Uterus (tissue), 4 donors: ENCODE measurements at places on chromosomes 6 and 20. TPM values are rescaled to one million over a fixed set of nuclear protein-coding genes. Genes with fewer than 3 reads are reported as not detected.

DNA sequence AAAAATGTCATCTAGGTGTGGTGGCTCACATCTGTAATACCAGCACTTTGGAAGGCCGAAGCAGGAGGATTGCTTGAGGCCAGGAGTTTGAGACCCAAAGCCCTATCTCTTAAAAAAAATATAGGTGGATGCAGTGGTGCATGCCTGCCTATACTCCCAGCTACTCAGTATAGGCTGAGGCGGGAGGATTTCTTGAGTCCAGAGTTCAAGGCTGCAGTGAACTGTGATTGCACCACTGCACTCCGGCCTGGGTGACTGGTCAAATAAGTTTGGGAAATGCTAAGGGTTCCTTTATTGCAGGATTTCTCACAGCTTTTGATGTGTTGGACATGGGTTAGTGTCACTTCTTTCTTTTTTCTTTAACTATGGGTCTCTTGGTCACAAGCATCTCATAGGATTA, 261.3 kb downstream of the PLCB1 start:
- no peak overlapping the region for H3K27ac ChIP-seq
- no peaks in the 10 kb centered on the region for H3K4me1 ChIP-seq

- no peak overlapping the region for H3K4me3 ChIP-seq
- no peaks in the 10 kb centered on the region for H3K27me3 ChIP-seq
- no peaks in the 10 kb centered on the region for H3K4me1 ChIP-seq
- no peaks in the 10 kb centered on the region for H3K36me3 ChIP-seq
- no peak overlapping the region for H3K27ac ChIP-seq
- no peak for DNase-seq
These were observed 189.2 kb downstream of the TBC1D7 start for GRCh38 chr6:13139119-13139518.

GRCh38 chr20:11332381-11332780, 585.3 kb upstream of the BTBD3 start:
- no peaks in the 10 kb centered on the region for H3K36me3 ChIP-seq
- H3K27me3 ChIP-seq: no peaks in the 10 kb centered on the region
- no peaks in the 10 kb centered on the region for H3K4me1 ChIP-seq
- no peak overlapping the region for H3K4me3 ChIP-seq

- no peaks in the 10 kb centered on the region for H3K4me1 ChIP-seq
- no peak overlapping the region for H3K27ac ChIP-seq
- no peaks in the 10 kb centered on the region for H3K36me3 ChIP-seq
- no peaks in the 10 kb centered on the region for H3K27me3 ChIP-seq
These were observed 282.9 kb downstream of the KIF16B start for GRCh38 chr20:16290358-16290757.

Gene ULBP1
- total RNA-seq: not detected

GRCh38 chr20:34300809-34301586, 2.2 kb downstream of the AHCY start:
- no peaks in the 10 kb centered on the region for H3K4me1 ChIP-seq
- H3K27ac ChIP-seq: no peak overlapping the region
- DNase-seq: no peak
- no peak overlapping the region for H3K4me3 ChIP-seq
- H3K27me3 ChIP-seq: no peaks in the 10 kb centered on the region

- H3K4me1 ChIP-seq: no peaks in the 10 kb centered on the region
- no peak for DNase-seq
- no peak overlapping the region for H3K27ac ChIP-seq
- H3K4me3 ChIP-seq: no peak overlapping the region
- H3K36me3 ChIP-seq: no peaks in the 10 kb centered on the region
These were observed 364.3 kb upstream of the HS3ST5 start for GRCh38 chr6:114707081-114707620.

GRCh38 chr6:25485821-25486534, 166.0 kb upstream of the SCGN start:
- no peak overlapping the region for H3K27ac ChIP-seq
- no peaks in the 10 kb centered on the region for H3K36me3 ChIP-seq
- H3K27me3 ChIP-seq: no peaks in the 10 kb centered on the region
- H3K4me3 ChIP-seq: no peak overlapping the region

Gene NUDT3
- 22.4 TPM for total RNA-seq

GRCh38 chr20:14067603-14068002, 72.3 kb downstream of the MACROD2 start:
- no peaks in the 10 kb centered on the region for H3K4me1 ChIP-seq
- no peak overlapping the region for H3K4me3 ChIP-seq
- no peaks in the 10 kb centered on the region for H3K36me3 ChIP-seq
- no peaks in the 10 kb centered on the region for H3K27me3 ChIP-seq

Gene MCHR2
- total RNA-seq: not detected

Gene TM9SF4
- 49.0 TPM for total RNA-seq

GRCh38 chr6:41463062-41463930, 82.9 kb upstream of the FOXP4 start:
- peak; percentile 81 for DNase-seq
- no peaks in the 10 kb centered on the region for H3K4me1 ChIP-seq
- no peak overlapping the region for H3K4me3 ChIP-seq

Gene CPNE5
- total RNA-seq: 9.5 TPM
